ENCODE measurements at places on chromosomes 2 and 18. TPM values are rescaled to one million over a fixed set of nuclear protein-coding genes. Genes with fewer than 3 reads are reported as not detected.

The PDCD1 gene
- 17.9 TPM for total RNA-seq

The COX5B gene
- 203 TPM for total RNA-seq

The RIT2 gene
- not detected for total RNA-seq

The ALKAL2 gene
- not detected for total RNA-seq

The BOLL gene
- not detected for total RNA-seq

The CFAP210 gene
- total RNA-seq: not detected

GRCh38 chr18:12441475-12442034, 33.8 kb downstream of the PRELID3A start:
- no peak for DNase-seq

GRCh38 chr2:216373896-216374295, 1.6 kb upstream of the MARCHF4 start:
- DNase-seq: no peak

GRCh38 chr2:101197215-101197745, 46.1 kb upstream of the TBC1D8 start:
- no peak for DNase-seq

All from activated CD4-positive, alpha-beta memory T cell treated with anti-CD3 and anti-CD28 coated beads, Interleukin-2, amount 10 ng/mL, durations not matched to agents 7 days and 5 days (primary cell).